ENCODE measurements at places on chromosomes 3 and 15.

DNA sequence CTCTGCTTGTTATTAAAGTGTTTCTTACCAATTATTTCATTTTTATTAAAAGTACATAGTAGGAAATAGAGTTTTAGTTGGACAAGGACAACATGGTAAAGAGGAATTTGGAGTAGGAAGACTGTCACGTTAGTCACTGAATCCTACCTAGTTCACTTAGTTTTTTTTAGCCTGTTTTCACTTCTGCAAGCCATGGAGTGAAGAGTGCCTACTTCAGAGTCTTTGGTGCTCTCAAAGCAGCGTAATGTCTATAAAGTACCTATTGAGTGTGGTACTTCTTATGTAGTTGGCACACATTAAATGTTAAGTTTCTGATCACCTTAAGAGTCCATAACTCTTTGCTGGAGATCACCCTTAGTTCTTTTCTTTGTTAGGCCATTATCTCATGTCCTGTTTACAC, 78.7 kb downstream of the LPP start:
- DNase-seq, result no peak

DNA sequence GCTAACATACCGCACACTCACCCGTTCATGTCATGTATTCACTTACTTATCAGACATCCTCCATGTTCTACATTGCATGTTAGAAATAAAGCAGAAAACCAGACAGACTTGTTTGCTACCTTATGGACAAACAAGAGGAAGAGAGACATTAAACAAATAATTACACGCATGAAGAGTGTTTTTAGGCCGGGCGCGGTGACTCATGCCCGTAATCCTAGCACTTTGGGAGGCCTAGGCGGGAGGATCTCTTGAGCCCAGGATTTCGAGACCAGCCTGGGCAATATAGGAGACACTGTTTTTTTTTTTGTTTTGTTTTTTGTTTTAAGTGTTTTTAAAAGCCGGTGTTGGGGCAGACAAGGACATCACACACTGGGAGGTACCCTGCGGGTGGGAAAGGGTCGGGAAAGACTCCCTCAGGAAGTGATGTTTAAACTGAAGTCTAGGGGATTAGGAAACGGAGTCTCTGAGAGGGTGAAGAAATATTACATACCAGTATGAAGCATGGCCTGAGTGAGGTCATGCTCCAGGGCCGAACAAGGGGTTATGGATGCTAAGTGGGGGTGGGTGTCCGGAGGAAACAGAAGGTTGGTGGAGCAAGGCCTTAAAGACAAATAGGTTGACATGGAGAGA, 2.1 kb upstream of the USP3 start:
- no peak for DNase-seq

DNA sequence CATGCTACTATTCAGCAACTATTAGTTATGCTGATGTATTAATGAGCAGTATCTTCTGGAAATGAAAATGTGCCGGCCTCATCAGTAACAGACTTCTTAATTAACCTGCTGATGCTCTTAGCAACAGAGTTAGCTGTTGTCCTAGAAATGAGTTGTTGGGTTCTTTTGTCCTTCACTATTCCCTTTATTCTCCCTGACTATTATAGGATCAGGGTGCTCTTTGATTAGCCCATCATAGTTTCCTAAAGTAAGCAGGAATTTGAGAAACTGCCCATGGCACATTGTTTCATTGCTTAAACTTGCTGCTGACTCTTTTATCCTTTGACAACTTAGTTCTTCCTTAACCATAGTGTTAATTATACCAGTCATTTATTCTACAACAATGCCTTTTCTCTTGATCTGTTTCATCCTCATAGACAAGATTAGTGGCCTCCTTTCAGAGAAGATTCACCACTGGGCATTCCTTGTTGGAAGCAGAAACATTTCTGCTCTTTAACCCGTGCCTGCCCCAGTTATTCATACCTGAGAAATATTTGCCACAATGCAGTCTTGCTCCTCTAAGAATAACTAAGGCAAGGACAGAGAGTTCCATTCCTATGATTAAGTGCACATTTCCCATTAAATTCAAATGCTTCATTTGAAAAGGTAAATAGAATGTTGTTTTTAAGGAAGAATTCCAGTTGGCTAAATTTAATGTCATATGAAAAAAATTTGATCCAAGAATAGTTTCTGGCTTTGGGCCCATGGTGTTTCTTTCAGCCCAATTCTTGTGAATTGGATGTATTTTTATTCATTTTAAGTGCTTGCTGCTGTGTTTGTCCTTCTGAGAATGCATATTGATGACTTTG, 573.3 kb upstream of the TBL1XR1 start:
- DNase-seq, result no peak

GRCh38 chr15:94252906-94253491, 21.6 kb downstream of the MCTP2 start:
- no peak for DNase-seq

- no peak for DNase-seq
Observed at GRCh38 chr3:14597266-14597665, 54.3 kb upstream of the CCDC174 start.

DNA sequence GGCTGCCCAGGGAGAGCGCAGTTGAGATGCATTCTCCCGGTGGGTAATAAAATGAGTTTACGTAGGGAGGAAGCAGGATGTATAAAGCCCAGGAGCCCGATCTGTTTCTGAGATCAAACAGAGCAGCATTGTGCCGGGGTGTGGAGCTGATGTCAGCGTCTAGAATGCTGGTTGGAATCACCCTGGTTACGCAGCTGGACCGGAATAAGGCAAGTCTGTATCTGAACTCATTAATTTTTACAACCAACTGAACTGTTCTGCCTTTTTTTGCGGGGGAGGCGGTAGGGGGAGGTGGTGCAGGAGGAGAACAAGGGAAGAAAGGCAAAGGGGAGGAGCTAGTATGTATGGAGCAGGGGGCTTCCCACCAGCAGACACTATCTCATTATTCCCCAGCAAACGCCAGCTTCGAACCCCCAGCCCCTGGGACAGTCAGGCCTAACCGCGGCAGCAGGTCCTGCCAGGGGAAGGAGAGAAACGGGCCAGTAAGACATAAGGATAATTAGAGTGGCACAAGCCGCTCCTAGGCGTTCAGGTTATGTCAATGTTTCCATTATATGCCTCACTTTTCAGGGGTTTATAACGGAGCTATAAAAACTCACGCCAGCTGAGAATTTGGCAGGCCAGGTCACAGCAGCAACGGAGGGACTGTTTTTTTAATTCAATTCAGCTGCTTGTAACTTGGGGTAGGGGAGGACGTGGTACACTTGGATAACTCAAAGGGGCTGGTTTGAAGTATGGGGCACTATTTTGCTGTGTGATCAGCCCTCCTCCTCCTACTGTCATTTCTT, 175.3 kb upstream of the HES1 start:
- DNase-seq, result no peak

DNA sequence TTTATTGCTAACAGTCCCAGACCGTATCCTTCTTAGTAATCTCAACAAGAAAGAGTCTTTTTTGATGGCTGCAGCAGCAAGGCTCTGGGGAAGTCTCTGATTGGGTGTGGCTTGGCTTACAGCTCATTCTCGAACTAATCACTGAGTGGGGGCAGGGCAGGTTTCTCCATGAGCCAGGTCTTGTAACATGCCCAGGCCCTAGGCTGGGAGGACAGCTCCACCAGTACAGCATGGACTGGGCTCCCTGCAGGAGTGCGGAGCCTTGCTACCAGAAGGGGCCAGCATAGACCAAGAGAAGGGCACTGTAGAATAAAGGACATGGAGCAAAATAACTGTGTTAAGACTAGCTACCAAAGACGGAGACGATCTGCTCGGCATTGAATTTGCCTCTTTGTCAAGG, 7.2 kb downstream of the CD276 start:
- no peak for DNase-seq

GRCh38 chr3:146159037-146159436, 1.9 kb downstream of the PLOD2 start:
- no peak for DNase-seq

GRCh38 chr15:64701051-64701450, 74.3 kb downstream of the RBPMS2 start:
- DNase-seq, result no peak

GRCh38 chr15:70573121-70573850, 190.1 kb downstream of the UACA start:
- DNase-seq, result no peak

GRCh38 chr15:70852501-70853317, 1.2 kb downstream of the LARP6 start:
- no peak for DNase-seq

DNA sequence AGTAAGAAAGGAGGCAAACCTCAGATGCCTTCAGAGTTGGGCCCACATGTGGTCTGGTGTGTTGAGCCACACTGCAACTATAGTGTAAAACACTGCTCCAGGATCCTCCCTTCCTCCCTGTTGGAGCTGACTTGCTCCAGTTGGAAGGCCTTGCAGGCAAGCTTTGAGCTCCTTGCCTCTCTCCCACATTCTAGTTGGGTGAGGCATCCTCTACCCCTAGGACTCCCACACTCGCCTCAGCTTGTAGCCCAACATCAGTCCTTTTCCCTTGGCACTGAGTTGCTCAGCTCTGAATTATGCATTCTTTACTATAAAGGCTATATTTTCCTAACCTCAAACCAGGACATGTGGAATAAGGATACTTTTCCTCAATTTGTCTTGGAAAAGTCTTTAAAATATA, 143.9 kb downstream of the NECTIN3 start:
- no peak for DNase-seq

DNA sequence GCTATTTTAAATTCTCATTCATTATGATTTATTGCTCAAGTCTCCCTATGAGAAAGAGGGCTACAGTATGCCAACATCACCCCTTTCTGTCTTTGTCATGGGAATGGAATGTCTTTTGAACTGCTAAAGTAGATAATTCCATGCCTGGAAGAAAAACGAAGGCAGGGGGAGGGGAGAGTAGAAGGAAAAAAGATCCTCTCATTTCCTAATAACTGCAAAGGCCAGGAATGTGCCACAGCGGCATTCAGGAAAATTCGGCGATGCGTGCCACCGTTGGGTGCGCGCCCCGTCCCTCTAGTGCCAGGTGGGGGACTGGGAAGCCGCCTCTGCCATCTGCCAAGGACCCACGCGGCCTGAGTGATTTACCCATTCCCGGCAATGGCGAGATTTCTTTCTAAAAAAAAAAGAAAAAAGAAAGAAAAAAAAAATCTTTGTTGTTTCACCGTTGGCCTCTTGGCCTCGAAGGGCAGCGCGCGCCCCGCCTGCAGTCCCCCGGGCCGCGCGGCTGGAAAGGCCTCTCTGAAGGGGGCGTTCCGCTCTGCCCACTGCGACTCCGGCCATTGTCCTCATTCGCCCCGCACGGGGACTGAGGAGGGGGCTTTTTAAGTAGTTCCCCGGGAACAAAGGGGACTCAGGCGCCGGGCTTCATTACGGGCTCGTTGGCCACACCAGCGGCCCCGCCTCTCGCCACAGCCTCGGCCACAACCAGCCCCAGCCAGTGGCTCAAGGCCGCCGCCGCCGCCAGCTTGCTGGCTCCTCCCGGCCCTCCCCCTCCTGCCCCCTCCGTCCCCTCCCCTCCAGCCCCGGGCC, 54.5 kb downstream of the CPN2 start:
- peak; percentile 46 for DNase-seq

DNA sequence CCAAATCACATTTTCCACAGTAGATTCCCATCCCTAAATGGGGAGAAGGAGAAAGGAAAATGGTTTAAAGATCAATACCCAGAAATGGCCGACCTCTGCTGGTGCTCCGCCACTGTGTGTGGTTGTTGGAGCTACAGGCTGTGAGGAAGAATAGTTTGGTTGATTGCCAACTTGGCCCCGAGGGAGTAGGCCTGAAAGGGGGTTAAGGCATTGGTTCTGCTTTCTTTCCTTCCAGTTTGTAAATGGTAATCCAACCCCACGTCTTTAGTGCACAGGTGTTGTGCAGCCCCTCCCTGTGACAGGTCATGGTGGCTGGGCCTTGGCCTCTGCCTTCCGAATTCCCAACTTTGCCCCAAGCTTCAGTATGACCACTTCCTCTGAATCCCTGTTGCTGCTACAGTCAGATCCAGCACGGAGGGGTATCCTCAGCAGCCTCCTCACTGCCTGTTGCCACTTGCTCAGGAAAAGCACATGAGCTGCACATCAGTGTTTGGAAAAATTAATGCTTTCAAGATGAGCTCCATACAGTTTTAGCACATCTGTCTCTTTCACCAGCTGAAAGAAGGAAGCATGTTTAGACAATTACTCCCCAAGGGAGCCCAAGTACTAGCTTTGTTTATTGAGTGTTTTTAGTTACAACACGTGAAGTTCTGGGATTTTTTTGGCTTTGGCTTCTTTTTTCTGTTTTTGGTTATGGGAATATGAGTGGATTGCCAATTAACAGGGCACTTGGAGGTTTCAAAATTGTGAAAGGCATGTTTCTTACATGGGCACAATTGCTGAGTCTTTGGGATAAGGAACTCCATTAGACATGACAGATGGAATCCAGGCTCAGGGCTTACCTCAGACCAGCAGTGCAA, 92.3 kb upstream of the ROPN1 start:
- DNase-seq, result no peak

- DNase-seq, result no peak
Observed at GRCh38 chr15:86912661-86913060, 833.0 kb downstream of the AGBL1 start.

DNA sequence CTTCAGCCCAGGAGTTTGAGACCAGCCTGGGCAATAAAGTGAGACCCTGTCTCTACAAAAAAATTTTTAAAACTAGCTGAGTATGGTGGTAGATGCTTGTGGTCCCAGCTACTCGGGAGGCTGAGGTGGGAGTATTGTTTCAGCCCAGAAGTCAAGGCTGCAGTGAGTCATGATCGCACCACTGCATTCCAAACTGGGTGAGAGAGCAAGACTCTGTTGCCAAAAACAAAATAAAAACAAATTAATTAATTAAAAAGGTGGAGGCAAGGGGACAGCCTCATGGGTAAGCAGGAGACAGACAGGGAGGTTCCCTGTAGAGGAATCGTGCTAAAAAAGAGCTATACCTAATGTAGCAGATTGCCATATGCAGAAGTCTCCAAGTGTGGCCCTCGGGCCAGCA, 12.6 kb downstream of the HAPLN3 start:
- DNase-seq, result no peak

DNA sequence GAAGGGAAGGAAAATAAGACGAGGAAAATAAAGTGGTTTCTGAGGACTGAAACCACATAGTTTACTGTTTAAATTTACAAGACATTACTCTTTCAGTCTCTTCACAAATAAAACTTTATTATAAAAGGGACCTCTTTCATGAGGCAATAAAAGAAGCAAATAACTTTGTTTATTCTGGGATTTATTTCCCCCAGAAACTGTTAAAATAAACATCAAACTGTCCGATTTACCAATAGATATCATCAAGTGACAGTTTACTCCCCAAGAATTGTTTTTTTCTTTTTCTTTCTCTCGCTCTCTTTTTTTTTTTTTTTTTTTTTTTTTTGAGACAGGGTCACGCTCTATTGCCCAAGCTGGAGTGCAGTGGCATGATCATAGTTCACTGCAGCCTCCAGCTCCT, 54.1 kb downstream of the SLC28A2 start:
- DNase-seq, result no peak
